ENCODE measurements at places on chromosomes 12 and 14.

DNA sequence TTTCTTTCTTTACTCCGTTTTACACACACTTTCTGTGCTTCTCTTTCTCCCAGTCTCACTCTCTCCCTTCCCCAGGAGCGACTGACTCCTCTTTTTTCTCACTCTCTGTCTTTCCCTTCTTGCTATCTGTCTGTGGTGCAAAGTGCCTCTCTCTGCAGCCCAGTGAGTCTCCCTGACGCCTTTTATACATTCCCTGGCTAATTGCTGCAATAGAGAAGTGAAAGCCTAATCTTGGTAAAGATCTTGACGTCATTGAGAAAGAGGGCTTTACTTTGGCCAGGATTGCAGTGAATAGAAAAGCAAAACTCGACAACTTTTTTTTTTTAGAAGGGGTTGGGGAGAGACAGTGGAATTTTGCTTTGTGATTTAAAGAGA is 706 bp upstream of the DIO2 start:
- DNase-seq, result no peak

DNA sequence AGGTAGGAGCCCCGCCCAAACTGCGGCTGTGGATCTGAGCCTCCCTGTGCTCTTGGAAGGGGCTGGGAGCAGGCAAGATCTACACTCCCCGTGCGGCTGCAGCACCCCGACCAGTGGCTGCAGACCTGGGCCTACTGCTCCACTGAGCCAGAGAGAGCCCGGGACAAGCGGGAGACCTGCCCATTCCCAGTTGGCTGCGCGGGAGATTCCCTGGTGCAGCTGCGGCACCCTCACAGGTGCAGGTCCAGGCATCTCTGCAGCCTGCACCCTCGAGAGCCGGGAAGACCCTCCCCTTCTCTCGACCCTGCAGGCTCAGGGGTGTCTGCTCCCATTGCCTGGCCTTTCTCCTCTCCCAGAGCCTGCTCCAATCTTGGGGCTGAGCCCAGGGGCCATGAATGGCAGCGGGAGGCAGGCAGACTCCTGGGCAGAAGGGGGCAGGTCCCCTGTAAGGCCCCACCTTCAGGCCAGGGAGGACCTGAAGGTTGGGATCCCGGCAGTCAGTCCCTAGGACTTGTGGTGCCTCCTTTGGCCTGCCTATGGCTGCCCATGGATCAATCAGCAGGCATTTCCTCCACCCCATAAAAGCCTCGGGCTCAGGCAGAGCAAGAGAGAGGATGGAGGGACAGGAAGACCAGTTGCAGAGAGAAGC is 8.8 kb upstream of the A2M start:
- DNase-seq, result no peak

GRCh38 chr14:92945544-92945943 is 22.6 kb downstream of the CHGA start:
- no peak for DNase-seq

- no peak for DNase-seq
Observed at GRCh38 chr12:6839482-6840201, 1.1 kb upstream of the GNB3 start.

DNA sequence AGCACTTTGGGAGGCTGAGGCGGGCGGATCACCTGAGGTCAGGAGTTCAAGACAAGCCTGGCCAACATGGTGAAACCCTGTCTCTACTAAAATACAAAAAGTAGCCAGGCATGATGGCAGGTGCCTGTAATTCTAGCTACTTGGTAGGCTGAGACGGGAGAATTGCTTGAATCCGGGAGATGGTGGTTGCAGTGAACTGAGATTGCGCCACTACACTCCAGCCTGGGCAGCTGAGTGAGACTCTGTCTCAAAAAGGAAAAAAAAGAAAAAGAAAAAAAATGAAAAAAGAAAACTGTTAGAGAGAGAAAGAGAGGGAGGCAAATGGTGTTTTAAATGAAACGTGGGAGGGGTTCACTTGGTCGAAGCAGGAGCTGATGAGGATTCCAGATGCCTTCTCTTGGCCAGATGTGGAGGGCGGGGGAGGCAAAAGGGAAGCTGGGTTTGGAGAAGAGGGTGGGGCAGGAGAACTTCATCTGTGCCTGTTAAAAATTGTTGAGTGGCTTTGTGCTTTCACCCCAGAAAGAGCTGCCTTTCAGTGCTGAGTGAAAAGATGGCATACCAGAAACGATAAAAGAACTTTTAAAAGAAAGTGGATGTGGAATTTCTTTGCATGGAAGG is 1.1 kb downstream of the EMP1 start:
- DNase-seq, result no peak

DNA sequence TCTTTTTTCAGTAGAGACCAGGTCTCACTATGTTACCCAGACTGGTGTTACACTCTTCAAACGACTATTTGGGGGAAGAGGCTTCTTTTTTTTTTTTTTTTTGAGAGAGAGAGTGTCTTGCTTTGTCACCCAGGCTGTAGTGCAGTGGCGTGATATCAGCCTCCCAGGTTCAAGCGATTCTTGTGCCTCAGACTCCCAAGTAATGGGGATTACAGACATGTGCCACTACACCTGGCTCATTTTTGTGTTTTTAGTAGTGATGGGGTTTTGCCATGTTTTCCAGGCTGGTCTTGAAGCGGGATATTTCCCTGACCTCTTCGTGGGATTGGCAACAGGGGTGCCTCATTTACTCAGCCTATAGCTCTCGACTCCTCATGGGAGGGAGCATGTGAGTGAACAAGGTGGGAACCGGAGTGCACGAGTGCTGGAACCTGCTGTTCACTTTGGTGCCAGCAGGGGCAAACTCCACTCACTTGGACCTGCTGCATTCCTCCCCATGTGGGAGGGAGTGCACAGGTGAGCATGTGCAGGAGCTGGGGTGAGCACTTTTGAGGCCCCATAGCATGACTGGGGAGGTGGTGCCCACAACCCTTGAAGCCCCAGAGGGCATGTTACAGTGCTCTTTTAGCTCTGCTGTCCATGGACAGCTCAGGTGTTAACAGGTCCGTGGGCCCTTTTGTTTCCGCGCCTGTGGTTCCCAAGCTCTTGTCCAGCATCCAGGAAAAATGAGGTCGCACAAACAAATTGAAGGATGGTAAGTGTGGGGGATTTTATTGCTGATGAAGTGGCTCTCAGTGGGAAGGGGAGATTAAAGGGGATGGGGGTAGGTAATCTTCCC is 79.1 kb upstream of the HECTD1 start:
- DNase-seq, result peak; percentile 16

- no peak for DNase-seq
Observed at GRCh38 chr12:49776858-49777257, 35.5 kb downstream of the TMBIM6 start.

- DNase-seq, result no peak
Observed at GRCh38 chr12:76031081-76031413, 529 bp downstream of the PHLDA1 start.

GRCh38 chr12:93163260-93164036 is 214.3 kb upstream of the NUDT4 start:
- DNase-seq, result no peak

GRCh38 chr12:6791931-6792520 is 2.7 kb downstream of the CD4 start:
- no peak for DNase-seq

GRCh38 chr12:53047221-53048032 is 2.4 kb upstream of the TNS2 start:
- DNase-seq, result peak; percentile 50

- no peak for DNase-seq
Observed at GRCh38 chr12:91991399-91992187, 154.1 kb downstream of the BTG1 start.

Measured in stimulated activated CD4-positive, alpha-beta T cell treated with anti-CD3 and anti-CD28 coated beads, Interleukin-4, amount 100 ng/mL, for 48 hours (primary cell).